Stimulated activated CD8-positive, alpha-beta memory T cell treated with anti-CD3 and anti-CD28 coated beads, Interleukin-4, amount 100 ng/mL, for 1 hour (primary cell): ENCODE measurements at places on chromosomes 13 and 19.

DNA sequence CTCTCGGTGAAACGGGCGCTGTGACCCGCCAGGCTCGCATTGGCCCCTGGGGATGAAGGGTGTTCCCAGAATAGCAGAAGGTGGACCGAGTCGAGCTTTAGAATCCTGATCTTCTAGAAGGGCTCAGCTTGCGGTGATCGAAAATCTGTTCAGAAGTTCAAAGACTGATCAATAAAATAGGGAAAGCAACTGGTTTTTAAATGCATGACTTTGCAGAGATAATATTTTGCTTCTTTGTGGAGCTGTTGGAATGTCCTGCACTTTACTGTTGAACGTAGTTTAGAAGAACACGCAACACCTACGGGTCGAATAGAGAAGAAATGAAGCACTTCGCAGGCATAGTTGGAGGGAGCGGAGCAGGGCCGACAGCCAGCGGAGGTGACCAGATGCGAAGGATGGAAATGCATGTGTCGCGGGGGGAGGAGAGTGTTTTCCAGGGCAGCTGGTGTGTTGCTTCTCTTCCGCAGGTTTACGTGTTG, 766 bp downstream of the CEBPG start:
- peak; percentile 7 for DNase-seq

GRCh38 chr13:27026396-27026795, 145.2 kb downstream of the USP12 start:
- no peak for DNase-seq

DNA sequence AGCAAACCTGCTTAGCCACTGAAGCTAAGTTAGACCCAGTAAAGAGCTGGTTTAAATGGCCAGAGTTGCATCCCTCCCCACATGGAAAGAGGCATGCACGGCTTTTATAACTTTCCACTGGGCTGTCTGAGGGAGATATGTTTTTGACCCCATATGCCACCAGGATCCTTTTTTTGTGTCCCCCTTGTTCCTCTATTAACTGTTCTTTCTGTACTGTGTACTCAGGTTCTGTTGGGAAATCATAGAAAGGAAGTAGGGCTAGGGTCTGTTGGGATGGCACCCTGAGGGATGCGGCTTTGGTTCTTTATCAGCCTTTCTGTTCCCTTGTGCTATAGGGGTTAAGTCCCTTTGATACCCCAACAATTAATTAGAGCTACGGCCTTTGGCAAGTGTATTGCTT, 12.2 kb upstream of the TM9SF2 start:
- DNase-seq: no peak

DNA sequence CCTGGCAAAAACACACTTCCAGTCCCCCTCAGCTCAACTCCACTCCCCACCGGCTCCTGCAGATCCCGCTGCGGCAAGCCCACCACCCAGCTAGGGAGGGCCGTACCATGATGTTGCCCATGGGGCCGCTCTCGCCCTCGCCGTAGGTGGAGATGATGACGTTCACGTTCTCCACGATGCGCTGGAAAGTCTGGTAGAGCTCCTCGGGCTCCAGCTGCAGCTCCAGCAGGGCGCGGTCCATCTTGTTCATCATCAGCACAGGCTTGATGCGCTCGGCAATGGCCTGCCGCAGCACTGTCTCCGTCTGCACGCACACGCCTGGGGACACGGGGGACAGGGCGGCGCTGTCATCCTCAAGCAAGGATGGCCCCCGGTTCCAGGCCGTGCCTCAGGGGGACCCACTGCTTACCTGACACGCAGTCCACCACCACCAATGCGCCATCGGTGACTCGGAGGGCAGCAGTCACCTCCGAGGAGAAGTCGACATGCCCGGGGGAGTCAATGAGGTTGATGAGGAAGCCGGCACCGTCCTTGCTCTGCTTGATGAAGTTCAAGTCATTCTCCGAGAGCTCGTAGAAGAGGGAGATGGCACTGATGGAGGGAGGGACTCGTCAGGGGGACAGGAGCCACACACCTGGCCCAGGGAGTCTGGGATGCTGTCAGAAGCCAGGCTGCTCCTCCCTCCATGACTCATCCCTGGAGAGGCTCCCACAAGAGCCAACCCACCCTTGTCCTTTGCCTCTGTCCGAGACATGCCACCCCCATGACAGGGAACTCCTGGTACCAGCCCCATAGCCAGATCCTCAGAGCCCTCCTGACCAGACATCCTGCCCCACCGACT, 2.3 kb downstream of the EEF2 start:
- no peak for DNase-seq

DNA sequence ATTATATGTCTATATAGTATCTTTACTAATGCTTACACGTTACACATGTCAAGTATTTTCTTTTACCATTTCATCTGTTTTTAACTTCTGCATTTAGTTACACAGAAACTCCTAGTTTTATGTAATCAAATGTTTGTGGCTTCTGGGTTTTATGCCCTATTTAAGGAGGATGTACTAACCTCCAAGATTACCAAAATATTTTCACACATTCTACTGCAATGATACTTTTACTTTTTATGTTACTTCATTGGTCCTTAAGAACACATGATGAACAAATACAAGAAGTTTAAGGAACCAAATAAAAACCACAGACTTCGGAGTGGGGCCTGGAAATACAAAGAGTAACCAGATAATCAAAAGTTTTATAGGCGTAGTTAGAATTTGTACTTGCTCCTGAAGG, 37.2 kb downstream of the ZC3H13 start:
- no peak for DNase-seq

GRCh38 chr13:109810761-109811510, 24.6 kb upstream of the IRS2 start:
- no peak for DNase-seq

- no peak for DNase-seq
Observed at GRCh38 chr19:48484247-48484893, 15.2 kb downstream of the CYTH2 start.

- no peak for DNase-seq
Observed at GRCh38 chr19:31510635-31511034, 161.4 kb upstream of the TSHZ3 start.
